ENCODE measurements at places on chromosomes 7 and 10.
A peak's percentile ranks its signal among the peaks of the same experiment; 100 is the strongest.

- peak; percentile 80 for DNase-seq
These were observed 87.7 kb upstream of the PRKCQ start for GRCh38 chr10:6667679-6668270.

DNA sequence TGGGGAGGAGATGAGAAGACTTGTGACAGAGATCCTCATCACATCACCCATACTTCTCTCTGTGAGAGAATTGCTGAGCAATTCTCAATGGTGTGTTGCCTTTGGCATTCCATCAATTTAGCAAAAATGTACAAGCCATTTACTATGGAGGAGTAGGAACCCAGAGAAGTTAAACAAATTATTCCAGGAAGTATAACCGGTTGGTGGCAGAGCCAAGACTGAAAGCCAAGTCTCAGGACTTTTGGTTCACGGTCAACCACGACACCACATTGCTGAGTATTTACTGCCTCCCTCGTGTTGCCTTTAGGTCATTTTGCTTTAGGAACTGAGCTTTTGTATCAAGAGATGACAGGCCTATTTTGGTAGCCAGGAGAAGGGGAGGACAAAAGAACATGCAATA lies 88.0 kb upstream of the ELMO1 start:
- DNase-seq, result no peak

DNA sequence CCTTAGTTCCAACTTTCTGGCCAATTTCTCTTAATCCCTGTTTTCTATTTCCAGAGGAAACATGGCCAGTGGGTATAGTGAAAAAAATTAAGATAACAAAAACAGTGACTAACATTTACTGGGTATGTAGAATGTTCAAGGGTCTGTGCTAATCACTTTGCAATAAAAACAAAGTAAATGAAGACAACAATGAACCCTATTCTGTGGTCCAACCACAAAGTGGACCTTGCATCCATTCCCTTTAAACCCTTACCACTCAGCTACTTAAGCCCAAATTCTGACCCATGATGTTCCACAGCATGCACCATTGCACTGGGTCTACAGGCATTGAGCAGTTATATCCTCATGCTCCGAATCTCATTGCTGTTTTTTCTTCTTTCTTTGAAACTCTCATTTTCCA lies 179.9 kb upstream of the PRKCQ start:
- DNase-seq, result no peak

GRCh38 chr10:80077869-80078447 lies 507 bp upstream of the TMEM254 start:
- no peak for DNase-seq

- no peak for DNase-seq
These were observed 8.8 kb downstream of the ZFAND2A start for GRCh38 chr7:1151156-1151555.

- no peak for DNase-seq
These were observed 44.9 kb downstream of the SMURF1 start for GRCh38 chr7:99098824-99099498.

GRCh38 chr10:132958883-132959558 lies 16.7 kb upstream of the CFAP46 start:
- DNase-seq, result no peak

GRCh38 chr10:112658900-112659638 lies 212.1 kb downstream of the VTI1A start:
- no peak for DNase-seq

DNA sequence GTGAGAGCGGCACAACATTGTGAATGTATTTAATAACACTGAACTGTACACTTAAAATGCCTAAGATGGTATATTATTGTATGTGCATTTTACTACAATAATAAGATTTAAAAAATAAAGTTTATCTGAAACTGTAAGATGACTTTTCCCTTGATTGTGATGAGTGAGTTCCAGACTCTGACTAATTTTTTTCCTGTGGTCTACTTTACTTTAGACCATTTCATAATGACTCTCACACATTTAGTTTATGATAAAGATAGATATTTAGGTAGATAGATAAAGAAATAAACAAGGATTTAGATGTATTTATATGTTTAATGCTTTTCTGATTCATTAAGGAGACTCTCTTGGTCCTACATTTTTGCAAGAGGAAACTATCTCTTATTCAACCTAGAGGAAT lies 835.9 kb upstream of the SORCS1 start:
- no peak for DNase-seq

GRCh38 chr10:49290607-49291006 lies 8.4 kb upstream of the C10orf71 start:
- DNase-seq, result no peak

DNA sequence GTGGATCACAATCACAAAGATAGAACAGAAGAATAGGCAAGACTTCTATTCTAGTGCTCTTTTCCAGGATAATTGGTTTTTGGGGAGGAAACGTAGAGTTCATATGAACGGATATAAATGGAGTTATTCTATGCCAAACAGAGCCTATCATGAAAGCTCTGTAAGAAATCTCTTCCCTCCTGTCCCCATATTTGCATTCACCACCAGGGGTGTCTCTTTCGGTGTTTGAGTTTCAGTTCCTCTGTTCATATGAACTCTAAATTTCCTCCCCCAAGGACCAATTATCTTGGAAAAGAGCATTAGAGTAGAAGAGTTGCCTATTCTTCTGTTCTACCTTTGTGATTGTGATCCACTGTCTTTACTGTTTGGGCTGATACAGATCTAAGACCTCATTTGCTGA lies 48.3 kb upstream of the CDC14C start:
- no peak for DNase-seq

- DNase-seq, result no peak
These were observed 20.0 kb downstream of the LRRC4 start for GRCh38 chr7:128011131-128011661.

GRCh38 chr7:30322271-30323005 lies 38.0 kb downstream of the ZNRF2 start:
- peak; percentile 60 for DNase-seq

- no peak for DNase-seq
These were observed 128.7 kb downstream of the TSPAN12 start for GRCh38 chr7:120729245-120729644.

DNA sequence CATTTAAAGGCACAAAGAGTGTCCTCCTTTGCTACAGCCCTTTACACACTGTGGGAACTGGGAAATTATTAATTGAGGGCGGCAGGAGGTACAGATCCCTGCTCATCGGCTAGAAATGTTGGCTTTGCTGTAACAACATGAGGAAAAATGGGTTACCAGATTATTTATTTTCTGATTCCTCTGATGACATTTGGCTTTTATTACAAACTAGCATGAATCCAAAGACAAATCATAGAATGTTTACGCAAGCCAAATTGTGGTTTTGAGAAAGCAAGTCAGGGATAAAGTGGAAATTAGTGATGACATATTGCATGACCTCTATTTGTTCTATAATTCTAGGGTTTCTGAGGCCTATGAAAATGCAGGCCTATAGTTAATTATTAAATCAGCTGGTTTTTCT lies 126.1 kb upstream of the TMEM196 start:
- no peak for DNase-seq

DNA sequence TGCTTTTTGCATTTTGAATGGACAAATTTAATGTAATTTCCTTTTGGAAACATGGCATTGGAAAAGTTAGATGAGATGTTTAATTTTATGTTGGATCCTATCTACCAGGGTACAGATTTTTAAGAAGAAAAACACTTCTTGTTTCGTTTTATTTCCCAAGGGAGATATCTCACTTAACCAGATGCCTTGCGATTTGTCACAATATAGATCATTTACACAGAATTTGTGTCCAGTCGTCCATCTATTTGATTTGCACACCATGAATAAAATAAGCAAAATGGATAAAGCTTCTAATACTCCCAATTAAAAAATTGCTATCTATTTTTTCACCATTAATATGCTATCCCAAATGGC lies 25.7 kb downstream of the HDAC9 start:
- DNase-seq, result no peak

GRCh38 chr7:91657483-91658071 lies 222.9 kb downstream of the MTERF1 start:
- no peak for DNase-seq

DNA sequence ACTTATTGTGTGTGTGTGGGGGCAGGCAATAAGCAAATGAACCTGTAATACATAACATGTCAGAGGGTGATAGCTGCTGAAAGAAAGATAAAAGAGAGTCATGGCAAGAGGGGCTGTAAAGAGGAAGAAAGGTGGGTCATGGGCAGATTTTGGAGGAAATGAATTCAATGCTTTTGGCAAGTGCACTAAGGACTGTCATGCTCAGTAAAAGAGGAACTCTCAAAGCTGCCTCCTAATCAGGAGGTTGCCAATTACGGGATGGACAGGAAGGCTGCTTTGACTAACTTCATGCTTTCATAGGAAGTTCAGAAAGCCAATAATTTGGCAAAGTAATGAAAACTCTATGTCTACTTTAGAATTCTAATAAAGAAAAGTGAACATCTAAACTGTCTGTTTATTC lies 401.2 kb downstream of the SH2D4B start:
- peak; percentile 7 for DNase-seq

- peak; percentile 37 for DNase-seq
These were observed 51.6 kb downstream of the SMKR1 start for GRCh38 chr7:129553899-129554461.

GRCh38 chr10:70093335-70093944 lies 39.2 kb downstream of the AIFM2 start:
- no peak for DNase-seq

DNA sequence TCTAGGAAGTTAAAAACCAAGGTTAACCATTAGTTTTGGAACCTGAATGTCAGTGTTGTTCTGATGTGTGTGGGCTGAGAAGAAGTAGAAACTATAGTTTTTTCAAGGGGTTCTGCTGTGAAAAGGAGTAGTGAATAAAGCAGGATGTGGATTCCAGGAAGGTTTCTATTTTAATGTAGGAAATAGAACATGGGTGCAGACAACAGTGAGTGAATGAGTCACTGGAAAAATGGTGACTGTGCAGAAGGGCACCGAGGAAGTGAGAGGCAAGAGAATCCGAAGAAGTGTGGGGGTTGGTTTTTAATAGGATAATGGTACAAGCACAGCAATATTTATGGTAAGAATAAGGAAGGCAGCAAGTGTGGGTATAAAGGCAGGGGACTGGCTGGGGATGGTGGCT lies 120.4 kb downstream of the ARHGAP21 start:
- DNase-seq, result no peak

GRCh38 chr7:37920305-37920848 lies at the start of gene EPDR1:
Gene EPDR1, plus strand, starts transcription at chr7:37920640. Its CDS starts 300 bp downstream, at chr7:37920940.
- DNase-seq, result peak; percentile 96

DNA sequence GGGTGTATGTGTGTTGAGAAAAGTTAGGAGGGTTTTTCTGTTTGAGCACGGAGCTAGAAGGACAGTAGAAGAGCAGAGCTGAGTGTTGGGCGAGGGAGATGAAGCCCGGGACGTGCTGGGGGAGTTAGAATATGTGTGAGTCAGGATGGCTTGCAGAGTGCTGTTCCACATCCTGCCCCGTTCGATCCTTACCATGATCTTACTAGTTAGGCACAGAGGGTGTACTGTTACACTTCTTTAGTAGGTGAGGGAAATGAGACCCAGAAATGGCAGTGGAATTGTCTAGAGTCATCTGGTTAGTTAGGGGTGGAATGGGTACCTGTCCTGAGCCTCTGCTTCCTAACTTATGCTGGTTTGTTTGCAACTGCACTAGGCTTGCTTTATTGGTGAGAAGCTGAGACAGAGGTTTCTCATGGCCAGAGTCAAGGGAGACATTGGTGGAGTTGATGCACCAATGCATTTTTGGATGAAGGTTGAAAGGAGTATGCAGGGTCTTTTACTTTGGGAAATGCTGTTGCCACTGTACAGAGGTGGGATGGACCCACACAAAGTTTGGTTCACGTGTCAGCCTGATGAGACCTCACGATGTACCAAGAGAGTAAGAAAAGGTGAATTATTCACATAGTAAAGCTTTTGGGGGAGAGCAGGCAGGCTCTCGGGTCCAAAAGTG lies 42.4 kb downstream of the CCNY start:
- peak; percentile 56 for DNase-seq

GRCh38 chr7:127886248-127886647 lies 145.0 kb downstream of the LRRC4 start:
- no peak for DNase-seq

DNA sequence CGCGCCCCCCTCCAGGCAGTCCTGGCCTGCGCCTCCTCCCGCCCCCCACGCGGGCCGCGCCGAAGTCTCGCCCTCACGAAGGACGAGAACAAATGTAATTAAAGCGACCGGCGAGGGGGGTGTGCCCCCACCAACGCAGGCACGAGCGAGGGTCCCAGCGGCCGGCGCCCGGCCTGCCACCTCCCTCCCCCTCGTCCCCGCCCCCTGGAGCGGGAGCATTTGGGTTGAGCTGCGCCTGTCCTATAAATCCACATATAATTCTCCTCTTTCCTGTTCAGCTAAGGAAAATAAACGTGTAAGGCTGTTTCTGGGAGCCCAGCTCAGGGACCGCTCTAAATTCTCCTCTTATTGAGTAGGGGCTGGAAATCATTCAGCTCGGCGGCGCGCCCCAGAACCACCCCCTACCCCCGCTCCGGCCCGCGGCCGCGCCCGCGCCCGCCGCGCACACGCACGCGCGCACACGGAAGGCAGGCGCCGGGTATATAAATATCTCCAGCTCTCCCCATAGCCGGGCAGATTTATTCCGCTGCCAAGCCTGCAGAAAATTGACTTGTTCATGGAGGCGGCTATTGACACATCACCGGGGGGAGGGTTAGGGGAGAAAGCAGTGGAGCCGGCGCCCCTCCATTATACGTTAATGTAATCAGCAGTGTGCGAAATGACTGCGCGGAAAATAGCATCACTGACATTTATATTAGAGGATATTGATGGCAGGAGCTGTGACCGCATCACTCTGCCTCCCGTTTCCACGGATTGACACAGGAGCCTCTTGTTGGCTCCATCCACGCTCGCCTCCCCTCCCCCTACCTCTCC lies 61.6 kb upstream of the BTRC start:
- DNase-seq, result peak; percentile 22

- DNase-seq, result peak; percentile 68
These were observed 63.3 kb upstream of the PRKG1 start for GRCh38 chr10:51010977-51011376.
